ENCODE measurements at places on chromosomes 4 and X.

- DNase-seq, result no peak
These were observed 26.7 kb downstream of the SH3RF1 start for GRCh38 chr4:169243825-169244609.

GRCh38 chr4:135485371-135485770 is 1283.8 kb upstream of the PABPC4L start:
- no peak for DNase-seq

GRCh38 chr4:100289530-100289888 is 99.2 kb upstream of the DDIT4L start:
- DNase-seq, result no peak

DNA sequence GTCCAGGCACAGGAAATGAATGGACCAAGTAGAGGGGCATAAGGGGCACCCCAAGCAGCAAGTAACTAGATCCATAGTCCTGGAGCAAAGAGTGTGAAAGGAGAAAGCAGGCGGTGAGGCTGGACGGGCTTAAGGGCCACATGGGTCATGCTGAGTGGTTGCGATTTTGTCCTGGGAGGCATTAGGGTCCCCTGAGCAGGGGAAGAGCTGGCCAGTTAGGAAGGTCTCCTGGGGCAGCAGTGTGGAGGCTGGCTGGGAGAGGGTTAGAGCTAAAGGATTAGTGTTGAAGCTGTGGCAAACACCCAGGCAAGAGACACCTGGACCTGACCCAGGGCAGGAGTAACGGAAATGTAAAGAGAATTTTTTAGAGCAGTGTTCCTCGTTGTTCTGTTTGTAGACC is 26.5 kb downstream of the MYOZ2 start:
- no peak for DNase-seq

GRCh38 chr4:139866276-139866962 is 200.8 kb downstream of the MGST2 start:
- no peak for DNase-seq

DNA sequence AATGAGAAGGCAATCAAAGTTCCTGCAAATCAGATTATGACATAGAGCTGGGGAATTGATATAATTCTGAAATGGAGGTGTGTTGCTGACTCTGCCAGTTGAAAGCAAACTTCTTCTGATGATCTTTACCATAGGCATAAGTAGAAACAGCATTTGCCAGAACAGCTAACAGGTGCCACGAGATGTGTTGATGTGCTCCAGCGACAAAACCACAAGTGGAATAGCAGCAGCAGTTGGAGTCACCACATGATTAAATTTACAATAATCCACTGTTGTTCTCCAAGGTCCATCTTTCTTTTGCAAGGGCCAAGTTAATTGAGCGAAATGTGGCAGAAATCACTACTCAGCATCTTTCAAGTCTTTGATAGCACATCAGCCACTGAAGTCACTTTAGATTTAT is 3.7 kb upstream of the OSTC start:
- no peak for DNase-seq
